ENCODE measurements at places on chromosomes 11 and 22.

DNA sequence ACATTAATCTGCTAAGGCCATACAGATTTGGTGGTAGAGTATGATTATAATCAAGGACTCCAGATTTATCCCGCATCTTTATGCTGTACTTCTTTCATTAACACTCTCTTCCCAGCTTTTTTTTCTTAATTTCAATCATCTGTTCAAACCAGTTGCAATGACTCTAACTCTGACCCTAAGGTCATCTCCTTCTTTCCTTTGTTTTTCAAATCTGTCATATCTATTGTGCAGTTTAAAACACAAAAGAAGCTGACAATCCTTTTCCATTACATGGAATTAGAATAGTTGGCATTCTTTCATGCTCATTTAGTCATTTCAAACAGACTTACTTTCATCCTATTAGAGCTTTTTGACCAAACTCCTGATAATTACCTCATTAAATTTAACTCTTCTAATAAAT, 53.6 kb upstream of the GRM5 start:
- DNase-seq = no peak

GRCh38 chr22:35873426-35873825, 155.2 kb downstream of the RBFOX2 start:
- DNase-seq = no peak

DNA sequence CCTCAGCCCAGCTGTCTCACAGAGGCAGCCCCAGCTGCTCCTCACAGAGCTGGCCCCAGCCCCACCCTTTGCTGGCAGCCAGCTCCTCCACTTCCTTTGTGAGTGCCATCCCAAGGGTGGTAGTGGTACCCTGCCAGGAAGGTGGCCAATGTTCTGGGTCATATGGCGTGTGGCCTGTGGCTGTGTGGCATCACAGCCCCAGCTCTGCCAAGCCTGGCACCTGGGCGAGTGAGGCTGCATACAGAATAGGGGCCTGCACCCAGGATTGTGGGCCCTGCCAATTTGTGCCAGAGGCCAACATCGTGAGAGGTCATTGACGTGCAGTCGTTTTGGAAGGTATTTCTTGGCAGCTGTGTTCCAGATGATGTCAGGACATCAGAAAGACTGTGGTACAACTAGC, 10.7 kb downstream of the TUB start:
- DNase-seq = no peak

GRCh38 chr11:45906965-45907611, at the start of gene FREY1:
TSS of gene FREY1 (minus strand) at chr11:45907271. CDS start at chr11:45907245, 26 bp downstream.
- no peak for DNase-seq

- DNase-seq = no peak
Measured at GRCh38 chr11:116580799-116581198, 192.0 kb downstream of the BUD13 start.

GRCh38 chr11:36214480-36214879, 74.7 kb downstream of the COMMD9 start:
- no peak for DNase-seq

DNA sequence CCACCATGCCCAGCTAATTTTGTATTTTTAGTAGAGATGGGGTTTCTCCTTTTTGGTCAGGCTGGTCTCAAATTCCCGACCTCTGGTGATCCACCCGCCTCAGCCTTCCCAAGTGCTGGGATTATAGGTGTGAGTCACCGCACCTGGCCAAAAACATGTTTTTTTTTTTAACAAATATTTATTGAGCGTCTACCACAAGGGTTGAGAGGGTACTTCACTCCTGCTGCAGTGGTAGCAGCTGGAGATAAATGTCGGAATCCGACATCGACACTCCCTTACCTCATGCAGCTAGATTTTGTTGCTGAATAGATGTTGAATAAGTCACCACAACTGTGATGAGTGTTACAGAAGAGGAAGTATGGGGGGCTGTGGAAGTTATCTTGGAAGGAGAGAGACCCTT, 971 bp downstream of the DNAJB13 start:
- no peak for DNase-seq

- no peak for DNase-seq
Measured at GRCh38 chr22:39250131-39250530, 5.3 kb upstream of the PDGFB start.

DNA sequence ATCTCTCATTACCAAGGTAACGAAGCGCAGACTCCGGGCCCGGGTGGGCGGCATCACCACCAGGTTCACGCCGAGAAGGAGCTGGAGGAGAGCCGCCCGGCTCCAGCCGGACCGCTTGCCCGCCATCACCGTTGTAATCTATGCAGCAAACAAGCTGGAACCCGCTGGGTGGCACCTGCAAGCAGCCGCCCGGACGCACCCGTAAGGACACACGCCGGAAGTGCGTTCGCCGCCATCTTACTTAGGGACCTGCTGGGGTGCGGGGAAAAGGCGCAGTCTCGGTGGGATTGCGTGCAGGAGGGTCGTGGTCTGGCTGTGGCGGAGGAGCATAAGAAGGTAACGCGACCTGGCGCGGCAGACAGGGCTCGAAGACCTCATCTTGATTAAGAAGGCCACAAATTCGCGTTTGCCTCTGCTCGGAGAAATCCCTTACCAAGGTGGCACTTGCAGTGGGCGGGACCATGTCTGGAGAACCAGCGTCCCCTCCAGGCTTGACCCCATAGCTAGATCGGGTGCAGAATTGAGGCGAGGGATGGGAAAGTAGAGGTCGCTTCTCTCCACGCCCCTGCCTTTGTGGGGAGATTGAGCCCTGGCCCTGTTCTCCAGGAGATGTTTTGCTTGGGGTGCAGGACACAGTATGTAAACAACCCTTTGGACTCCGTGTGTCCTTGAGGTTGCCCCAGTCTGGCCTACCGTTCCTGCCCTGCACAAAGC, at the start of gene ACP2:
ACP2 (minus strand) TSS at position 151 of the 714 bp plus-strand sequence; CDS start at position 126, 25 bp downstream.
- DNase-seq = peak; percentile 92

DNA sequence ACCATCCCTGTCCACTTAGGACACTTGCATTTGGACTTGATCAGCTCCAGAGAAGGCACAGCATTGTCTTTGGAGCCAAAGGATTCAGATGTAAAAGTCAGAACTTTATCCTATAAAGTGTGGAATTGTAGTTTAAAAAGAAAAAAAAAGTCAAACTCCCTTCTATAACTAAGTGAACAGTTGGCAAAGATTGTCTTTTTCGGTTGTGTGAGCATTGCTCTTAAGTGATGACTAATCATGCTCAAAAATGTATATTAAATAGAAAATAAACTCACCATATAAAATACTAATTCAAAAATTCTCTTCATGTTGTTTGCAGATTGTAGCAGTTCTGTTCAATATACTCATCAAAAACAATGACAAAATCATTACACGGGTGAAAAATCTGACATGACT, 93.8 kb downstream of the ETS1 start:
- no peak for DNase-seq

DNA sequence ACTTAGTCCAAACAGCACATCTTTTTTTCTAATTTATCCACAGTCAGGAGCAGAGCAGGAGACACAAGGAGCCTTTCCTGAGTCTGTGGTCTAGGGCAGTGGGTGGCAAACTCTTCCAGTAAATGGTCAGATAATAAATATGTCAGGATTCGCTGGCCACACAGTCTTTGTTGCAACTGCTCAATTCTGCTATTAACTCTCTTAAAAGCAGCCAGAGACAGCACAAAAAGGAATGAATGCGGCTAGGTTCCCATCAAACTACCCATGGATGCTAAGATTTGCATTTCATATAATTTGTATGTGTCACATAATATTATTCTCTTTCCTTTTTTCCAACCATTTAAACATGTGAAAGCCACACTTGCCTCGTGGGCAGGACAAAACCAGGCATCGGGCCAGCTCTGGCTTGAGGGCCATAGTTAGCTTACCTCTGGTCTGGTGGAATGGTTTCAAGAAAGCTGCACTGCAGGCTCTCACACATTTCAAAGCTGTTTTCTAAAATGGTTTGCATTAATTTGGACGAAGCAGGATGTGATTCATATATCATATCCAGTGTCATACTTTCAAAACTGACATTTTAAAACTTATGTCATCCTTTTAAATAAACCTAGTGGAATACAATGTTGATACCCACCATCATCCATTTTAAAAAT, 64.7 kb upstream of the CD5 start:
- DNase-seq = no peak

DNA sequence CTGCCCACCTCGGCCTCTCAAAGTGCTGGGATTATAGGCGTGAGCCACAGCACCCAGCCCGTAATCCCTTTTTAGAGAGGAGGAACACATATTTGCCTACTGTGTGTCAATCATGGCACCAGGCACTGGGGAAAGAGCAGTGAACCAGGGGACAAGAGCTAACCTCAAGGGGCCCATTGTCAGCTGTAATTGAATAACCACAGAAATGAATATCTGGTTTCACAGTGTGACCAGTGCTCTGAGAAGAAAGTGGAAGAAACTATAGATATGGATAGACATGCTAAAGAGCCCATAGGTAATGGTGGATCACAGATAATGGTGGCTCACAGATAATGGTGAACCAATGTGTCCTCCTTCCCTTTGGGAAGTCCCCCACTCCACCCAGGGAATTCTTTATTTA, 8.6 kb upstream of the KCTD14 start:
- DNase-seq = no peak

Data from COR-L47 (cell line).